Hematopoietic multipotent progenitor cell treated with erythropoietin and hydrocortisone succinate and interleukin-3 and kit ligand, for 15 days (in vitro differentiated cells): ENCODE measurements at places on chromosomes 12 and 14.

DNA sequence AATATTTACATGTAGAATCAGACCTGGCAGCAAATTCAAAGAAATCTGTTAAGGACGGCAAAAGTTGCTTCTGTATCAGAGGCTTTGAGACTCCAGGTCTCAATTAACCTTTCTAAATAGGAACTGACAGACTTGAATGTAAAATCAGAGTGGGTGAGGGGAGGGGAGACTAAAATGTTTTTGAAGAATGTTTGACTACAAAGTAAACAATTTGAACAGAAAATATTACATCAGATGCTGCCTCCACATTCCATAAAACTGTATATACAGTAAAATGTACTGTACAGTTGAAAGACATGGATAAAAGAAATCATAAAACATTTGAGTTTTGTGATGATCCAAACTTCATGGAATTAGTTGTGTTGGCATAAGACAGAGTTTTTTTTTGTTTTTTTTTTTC lies 49.5 kb upstream of the POC1B start:
- no peak for DNase-seq

DNA sequence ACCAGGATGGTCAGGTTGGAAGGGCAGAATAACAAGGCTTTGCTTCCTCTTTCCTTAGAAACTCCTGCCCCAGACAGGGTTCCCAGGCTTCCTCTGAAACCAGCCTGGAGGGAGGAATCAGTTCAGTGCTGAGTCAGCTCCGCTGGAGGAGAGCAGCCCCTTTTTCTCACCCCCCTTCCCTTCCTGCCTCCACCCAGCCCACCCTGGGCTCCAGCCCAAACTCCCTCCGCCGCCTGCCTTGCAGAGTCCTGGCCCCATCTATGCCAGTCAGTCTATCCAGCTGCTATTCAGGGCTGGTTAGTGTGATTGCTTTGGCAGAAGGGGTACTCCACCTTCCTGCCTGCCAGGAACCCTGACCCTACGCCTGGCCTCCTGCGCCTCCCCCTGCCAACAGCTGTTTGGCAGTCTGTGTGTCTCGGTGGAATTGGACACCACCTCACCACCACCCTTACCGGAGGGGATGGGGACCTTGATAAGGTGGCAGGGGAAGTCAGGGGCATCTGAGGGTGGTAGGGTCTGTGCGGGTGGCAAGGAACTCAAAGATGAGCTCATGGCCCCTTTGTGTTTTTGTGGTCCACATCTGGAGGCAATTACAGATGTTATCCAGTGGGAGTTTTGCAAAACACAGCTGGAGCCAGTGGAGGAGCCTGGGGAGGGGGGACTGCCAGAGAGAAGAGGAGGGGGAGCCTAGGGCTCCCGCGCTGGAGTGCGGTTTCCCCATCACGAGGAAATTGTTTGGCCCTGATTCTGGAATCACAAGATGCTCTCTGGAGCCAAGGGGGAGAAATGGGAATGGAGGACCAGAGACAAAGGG lies 12.2 kb downstream of the MMP14 start:
- no peak for DNase-seq

DNA sequence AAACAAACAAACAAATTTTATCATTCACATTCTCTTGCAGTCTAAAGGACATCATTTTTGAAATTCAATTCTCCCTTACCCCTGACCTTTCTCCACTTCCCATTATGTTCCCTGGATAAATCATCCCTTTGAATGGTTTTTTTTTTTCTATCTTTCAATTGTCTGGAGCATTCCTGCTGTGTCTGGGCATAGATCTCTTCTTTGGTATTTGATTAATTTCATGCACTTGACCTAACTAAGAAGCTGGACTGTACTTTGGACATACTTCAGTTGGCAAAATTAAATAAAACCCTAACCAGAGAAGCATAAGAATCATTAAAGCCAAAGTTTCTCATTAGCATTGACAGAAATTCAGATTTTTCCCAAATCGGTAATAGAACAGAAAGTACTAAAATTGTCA lies 163.6 kb upstream of the BMP4 start:
- no peak for DNase-seq

GRCh38 chr14:63475761-63476160 lies 67.4 kb downstream of the PPP2R5E start:
- DNase-seq: no peak

- no peak for DNase-seq
Measured at GRCh38 chr14:56338674-56339073, 220.5 kb downstream of the PELI2 start.

DNA sequence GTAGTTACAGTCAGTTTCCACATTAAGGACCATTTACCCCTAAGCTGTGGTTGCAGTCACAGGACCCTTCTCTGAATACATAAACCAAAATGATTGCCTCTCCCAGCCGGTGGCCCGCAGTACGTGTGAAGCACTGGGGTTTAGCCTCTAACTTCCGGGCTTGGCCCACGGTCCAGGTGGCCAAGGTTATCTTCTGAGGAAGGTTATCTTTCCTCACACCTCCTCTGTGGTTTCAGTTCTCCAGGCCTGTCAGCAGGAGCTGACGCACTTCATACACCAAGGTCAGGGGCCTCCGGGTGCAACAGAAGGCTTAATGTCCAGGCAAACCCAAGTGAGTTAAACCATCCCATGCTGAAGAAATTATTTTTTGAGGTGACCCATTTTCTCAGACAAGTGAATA lies 291.0 kb upstream of the FKBP4 start:
- no peak for DNase-seq

GRCh38 chr14:73269729-73270531 lies 32.6 kb downstream of the PAPLN start:
- DNase-seq: no peak

DNA sequence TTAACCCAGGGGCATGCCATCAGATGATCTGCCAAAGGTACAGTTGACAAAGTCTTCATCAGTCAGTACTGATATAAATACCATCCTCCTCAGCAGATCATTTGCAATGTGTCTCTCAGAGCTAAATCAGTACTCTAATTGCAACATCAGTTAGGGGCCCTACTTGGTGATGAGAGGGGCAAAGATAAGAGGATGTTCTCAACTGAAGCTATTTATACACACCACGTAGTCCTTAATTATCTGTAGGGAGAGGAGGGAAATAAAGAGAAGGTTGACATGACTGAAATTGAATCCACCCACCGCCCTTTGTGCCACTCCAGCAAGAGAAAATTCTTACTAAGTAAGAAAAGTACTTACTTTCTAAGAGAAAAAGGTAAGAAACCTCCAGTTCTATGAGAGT lies 157.8 kb upstream of the NUDT4 start:
- DNase-seq: no peak

DNA sequence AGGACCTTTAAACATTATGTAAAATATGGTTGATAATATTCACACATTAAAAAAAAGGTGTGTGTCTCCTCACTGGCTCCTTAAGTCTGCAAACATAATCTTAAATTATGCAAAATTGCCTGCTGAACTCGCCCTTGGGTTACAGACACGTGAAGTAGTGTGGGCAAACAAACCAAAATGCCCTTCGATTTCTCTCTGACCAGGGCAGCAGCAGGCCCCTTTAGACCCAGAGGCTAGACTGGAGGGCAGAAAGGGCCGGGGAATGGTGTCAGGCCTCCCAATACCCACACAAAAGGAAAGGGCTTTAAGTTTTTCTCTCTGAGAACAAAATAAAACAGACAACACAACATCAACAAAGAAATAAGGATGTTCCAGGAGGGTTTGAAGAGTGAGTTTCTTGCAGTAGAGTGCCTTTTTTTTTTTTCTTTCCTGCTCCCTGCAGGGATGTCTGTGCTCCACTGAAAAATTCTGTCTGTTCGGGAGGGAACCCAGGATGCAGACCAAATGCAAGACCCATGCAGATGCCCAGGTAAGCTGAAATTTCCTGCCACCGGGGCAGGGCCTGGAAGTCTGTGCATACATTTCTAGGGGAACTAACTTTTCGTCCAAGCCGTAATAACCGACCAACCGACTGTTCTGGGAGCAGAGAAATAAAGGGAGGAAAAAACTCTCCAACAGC lies 1.7 kb downstream of the TBX3 start:
- DNase-seq: no peak

- DNase-seq: no peak
Measured at GRCh38 chr12:22228022-22228875, 106.3 kb downstream of the ST8SIA1 start.

DNA sequence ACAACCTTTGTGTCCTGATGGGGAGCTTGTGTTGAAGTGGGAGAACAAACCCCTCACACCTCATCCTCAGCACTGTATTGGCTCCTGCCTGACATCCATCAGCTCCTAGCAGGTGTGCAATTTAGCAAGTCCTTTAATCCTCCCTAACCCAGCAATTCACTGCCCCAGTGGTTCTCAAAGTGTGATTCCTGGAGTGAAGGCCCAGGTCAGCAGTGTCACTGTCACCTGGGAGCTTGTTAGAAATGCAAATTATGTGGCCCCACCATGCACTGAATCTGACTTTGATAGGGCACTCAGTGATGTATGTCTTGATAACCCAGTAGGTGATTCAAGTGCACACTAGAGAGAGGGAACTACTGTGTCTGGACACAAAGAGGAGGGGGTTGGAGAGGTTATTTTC lies 133.6 kb downstream of the FGD4 start:
- no peak for DNase-seq

GRCh38 chr12:5170844-5171243 lies 127.2 kb downstream of the KCNA5 start:
- no peak for DNase-seq

GRCh38 chr14:89444516-89445125 lies 27.6 kb upstream of the FOXN3 start:
- DNase-seq: no peak

GRCh38 chr12:92111256-92111655 lies 34.4 kb downstream of the BTG1 start:
- no peak for DNase-seq

GRCh38 chr12:94333396-94333795 lies 126.3 kb downstream of the CEP83 start:
- no peak for DNase-seq

- DNase-seq: no peak
Measured at GRCh38 chr12:123828854-123829547, 66.9 kb downstream of the DNAH10 start.

GRCh38 chr12:43241986-43242385 lies 310.0 kb downstream of the ADAMTS20 start:
- no peak for DNase-seq

DNA sequence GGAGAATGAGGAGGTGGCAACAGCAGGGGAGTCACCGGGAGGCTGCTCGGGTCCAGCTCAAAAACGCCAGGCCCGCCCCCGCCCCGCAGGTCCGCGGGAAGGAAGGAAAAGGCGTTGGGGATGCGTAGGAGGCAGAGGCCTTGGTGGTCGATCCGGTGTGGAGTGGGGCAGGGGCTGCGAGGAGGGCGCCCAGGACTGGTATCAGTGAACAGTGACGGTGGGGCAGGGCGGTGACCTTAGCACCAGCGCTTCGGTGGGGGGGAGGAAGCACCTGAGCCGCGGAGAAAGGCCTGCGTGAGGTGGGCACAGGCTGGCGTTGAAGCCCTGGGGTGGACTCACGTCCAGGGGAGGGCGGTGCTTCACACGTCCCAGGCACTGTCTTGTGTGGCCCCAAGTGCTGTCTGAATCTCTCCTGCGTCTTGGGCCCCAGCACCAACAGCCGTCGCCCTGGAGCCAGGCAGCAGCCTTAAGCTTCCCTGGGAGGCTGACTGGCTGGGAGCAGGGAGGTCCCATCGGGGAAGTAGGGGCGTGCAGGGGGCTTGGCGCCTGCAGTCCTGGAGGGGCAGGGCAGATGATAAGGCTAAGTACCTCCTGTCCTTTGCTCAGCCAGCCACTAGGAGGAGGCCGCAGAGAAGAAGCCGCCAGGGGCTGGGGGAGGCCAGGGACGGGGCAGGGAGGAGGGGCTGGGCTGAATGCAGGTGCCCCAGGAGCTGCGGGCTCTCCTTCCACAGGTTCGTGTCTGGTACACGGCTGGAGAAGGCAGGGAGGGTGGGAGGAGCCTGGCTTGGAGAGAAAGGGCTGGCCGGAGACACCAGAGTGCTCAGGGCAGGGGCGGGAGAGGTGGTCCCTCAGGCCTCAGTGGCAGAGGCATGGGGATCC lies 26.5 kb downstream of the ZBTB42 start:
- peak; percentile 20 for DNase-seq

- no peak for DNase-seq
Measured at GRCh38 chr12:121789233-121789781, 4.2 kb downstream of the RHOF start.

DNA sequence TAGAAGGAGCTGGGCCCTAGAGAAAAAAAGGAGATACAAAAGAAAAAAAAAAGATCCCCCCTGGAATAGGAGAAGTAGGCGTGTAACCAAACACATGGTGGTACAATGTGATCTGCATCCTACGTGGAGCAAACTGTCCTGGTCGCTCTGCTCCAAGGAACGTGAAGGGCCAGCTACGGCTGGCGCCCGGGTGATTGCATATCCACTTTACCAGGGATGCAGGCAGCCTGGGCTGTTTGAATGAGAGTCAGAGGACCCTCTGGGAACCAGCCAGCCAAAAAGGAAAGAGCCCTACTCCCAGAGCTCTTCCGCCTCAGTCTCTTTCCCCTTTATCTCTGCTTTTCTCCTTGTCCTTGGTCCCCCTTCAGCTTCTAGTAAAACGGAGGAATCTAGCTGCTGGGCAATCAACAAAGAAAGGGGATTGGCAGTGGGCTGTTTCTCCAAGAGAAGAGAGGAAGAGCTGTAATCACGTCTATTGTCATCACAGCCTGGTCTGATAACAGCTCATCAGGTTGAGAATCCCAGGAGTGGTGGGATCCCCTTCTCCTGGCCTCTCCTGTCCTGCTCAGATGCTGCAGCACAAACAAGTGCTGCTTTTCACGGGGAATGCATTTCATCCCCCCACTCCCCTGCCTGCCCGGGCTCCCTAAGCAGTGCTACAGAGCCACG lies 156.0 kb downstream of the ADCK1 start:
- no peak for DNase-seq

GRCh38 chr12:9132008-9132535 lies 16.4 kb upstream of the A2M start:
- no peak for DNase-seq

DNA sequence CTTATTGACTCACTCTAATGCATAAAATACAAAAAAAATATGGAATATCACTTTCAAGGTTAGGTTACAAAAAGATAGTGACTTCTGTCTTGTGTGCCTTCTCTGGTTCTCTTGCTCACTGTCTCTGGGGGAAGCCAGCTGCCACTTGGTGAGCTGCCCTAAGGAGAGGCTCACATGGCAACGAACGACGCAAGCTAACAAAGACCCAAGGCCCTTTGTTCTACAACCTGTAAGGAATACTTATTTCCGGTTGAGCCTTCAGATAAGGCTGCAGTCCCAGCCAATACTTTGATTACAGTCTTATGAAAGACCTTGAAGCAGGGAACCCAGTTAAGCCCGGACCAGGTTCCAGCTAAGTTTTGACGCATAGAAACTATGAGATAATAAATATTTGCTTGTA lies 242.4 kb upstream of the TBX3 start:
- no peak for DNase-seq

DNA sequence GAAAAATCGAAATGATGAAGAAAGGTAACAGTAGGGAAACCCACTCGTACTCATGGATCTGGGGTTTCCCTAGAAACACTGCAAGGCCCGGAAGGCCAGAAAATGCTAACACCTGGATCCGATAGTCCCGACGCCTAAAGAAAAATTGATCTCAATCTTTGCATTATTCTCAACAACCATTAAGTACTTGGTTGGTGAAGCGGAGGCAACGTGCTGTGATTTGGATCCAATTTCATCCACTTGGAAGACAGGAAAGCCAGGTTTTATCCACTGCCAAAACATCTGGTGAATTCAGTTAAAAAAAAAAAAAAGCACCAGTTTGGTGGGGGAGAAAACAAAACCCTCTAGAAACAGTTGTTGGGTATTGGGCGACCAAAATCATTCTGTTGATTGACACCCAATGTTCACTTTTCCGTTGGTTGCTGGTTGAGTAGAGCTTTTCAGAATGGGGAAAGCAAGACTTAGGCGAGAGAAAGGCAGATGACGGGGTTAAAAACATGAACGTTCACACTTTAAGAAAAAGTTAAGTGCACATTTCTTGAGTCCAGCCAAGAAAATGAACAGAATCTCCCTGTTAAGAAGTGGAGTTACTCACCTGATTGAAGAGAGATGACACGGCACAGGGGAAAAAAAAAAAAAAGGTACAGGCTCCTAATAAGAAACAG lies 41.9 kb upstream of the MED13L start:
- DNase-seq: no peak
